ENCODE measurements at places on chromosomes 3 and 15.

DNA sequence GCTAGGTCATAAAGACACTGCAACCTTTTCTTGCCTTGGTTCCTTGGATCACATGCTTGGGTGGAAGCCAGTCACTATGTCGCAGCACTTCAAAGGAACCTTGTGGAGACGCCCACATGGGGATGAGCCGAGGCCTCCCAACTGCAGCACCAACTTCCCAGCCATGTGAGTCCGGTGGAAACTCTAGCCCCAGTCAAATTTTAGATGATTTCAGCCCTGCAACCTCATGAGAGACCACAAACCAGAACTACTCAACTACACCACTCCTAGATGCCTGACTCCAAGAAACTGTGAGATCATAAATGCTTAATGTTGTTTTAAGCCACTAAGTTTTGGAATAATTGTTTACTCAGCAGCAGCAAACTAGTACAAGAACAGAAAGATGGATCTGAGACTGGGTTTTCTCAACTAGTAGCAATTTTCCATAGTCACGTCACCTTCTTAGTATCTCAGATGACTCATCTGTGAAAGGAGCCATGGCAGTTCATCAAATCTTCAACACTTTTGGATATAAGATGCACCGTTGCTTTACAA is 86.5 kb downstream of the MB21D2 start:
- peak; percentile 36 for DNase-seq

DNA sequence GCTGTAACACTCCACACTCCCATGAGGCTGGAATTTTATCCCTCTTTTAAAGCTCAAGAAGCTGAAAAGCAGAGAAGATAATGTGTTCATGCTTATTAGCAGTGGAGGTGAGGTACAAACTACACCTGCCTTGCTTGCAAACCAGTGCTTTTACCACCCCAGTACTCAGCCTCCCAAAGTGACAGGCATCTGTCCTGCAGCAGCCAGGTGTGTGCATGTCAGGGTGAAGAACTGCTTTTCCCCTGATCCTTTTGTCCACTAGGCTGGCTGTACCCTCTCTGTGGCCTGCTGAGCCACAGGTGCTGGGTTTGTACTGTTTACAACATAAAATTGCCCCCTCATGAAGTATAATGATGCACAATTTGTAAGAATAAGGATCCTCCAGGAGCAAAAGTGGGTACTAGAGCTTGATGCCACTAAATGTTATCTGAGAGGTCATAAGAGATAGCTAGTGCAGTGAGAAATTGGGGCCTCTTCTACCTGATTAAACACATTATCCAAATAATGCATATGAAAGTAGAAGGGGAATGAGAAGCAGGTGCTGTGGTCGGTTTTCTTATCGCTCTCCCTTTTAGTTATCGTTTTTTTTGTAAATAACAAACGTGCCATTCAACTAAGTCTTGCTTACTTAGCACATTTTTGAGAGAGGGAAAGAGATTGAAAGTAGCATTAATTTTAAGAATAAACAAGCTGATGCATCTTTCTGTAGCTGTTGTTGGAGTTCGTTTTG is 39.2 kb upstream of the GADL1 start:
- no peak for DNase-seq

- DNase-seq = no peak
Measured at GRCh38 chr3:16248556-16248955, 16.2 kb downstream of the DPH3 start.

DNA sequence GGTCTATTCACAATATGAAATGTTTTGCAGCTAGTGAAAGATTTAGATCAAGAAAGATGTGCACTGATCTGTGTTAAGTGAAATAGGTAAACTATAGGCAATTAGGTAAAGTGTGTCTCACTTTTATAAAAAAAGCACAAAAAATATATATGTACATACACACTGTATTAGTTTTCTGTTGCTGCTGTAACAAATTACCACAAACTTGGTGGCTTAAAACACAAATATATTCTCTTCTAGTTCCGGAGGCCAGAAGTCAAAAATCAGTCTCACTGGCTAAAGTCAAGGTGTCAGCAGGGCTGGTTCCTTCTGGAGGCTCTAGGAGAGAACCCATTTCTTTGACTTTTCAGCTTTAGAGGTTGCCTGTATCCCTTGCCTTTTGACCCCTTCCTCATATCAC is 11.1 kb downstream of the FAH start:
- DNase-seq = no peak

DNA sequence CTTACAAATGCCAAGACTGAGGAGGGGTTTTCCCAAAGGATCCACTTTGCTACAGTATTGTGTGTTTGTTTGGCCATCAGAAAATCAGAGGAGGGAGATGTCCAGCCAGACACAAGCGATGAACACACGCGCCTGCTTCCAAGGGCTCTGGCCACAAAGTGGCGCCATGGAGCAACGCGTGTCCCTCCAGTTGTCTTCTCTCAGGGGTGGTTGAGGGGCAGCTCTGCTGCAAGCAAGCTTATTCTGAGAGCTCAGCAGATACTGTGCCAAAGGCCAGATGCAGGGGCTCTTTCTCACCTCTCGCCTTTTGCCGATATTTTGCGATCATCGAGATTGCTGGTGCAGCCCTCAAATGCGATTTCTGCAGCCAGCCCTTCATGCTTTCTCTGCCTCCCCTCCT is 88.9 kb upstream of the OSBPL11 start:
- no peak for DNase-seq

- no peak for DNase-seq
Measured at GRCh38 chr15:66089509-66089908, 164.0 kb downstream of the MEGF11 start.

GRCh38 chr3:51796854-51797253 is 17.8 kb upstream of the IQCF6 start:
- DNase-seq = no peak

DNA sequence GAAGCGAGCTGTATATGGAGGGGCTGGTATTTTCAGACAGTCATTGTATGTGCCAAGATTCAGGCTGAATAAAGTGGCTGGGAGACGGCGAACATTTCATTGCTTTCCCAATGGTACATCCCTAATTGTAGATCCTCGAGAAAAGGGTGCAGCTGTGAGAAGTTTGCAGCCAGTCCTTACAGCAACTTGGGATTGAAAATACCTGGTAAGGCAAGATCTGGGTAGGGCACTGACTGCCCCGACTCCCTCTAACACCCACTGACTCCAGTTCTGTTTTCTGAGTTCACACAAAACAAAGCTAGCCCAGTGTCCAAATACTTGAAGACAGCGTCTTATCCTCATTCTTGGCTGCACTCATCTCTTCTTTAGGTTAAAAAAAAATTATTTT is 63.7 kb downstream of the EDEM1 start:
- no peak for DNase-seq

- DNase-seq = no peak
Measured at GRCh38 chr15:91047545-91048199, 25.3 kb upstream of the VPS33B start.

DNA sequence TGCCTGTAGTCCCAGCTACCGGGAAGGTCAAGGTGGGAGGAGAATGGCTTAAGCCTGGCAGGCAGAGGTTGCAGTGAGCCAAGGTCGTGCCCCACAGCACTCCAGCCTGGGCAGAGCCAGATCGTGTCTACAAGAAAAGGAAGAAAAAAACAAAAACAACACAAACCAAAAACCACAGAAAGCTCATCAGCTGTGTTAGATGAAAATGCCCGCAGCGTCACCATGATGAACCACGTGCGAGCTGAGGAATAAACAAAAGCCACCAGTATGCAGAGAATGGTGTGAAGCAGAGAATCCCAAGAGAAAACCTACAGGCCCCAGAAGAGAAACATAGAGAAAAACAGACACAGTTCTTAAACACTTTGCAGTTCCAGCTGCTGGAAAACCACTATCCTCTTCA is 19.7 kb upstream of the TM4SF19 start:
- no peak for DNase-seq

DNA sequence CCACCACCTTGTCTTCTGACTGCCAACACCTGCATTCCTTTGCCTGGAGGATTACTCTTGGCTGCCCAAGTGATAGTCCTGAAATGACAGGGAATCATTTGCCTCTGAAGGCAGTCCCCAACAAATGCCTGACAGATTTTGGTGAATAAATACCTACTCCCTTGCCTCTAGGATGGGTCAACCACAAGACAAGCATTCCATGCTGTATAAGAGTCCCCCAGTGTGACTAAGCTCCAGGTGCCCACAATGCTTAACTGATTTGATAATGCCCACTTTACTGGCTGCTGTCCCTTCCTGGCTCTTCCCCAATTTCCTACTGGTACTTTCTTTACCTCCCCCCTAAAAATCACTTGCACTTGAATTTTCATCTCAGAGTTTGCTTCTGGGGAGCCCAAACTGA is 14.8 kb downstream of the THRB start:
- no peak for DNase-seq

- no peak for DNase-seq
Measured at GRCh38 chr3:128354788-128355542, 111.7 kb downstream of the DNAJB8 start.
